ENCODE measurements at places on chromosomes 12 and 14.

GRCh38 chr14:76954394-76955190 lies 73.9 kb downstream of the IRF2BPL start:
- DNase-seq: no peak

- DNase-seq: no peak
Observed at GRCh38 chr12:67909091-67909531, 80.1 kb upstream of the IFNG-AS1 start.

DNA sequence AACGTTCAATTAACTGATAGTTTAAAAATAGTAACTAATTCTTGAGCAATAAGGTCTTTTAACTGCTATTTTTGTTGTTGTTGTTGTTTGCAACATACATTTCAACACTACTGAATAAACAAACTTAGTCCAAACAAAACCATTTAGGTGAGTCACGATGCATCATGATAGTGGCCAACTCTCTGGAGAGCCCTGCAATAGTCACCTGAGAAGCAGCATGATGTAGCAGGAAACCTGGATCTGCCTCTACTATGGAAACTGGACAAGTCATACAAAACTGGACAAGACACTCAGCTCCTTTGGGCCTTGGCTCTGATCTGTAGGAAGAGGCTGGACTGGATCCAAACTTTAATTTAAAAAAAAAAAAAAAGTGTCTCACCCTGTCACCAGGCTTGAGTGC lies 117.3 kb downstream of the MED13L start:
- no peak for DNase-seq

DNA sequence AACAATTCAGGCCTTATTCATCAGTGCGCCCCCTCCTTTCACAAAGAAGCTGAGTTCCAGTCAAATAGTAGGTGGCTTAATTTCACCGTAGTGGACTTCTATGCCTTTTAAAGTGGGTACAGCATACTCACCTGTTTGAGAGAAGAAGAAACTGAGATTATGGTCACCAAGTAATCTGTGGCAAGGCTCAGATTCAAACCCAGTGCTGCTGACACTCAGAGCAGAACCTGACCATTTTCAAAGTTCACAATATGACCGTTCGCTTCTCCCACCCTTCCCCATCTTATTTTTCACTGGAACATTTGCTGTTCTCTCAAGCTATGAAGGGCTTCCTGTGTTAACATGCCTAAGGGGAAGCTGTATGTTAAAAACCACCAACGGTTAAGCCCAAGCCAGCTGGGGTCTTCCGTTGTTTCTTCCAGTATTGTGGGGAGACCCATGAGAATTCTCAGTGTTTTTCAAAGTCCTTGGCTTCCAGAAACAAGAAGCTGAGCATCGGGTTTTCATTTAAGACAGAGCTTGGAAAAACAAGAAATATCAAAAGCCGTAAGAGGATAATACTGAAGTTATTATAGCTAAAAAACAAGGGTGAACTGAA lies 6.1 kb upstream of the PSMA6 start:
- no peak for DNase-seq

DNA sequence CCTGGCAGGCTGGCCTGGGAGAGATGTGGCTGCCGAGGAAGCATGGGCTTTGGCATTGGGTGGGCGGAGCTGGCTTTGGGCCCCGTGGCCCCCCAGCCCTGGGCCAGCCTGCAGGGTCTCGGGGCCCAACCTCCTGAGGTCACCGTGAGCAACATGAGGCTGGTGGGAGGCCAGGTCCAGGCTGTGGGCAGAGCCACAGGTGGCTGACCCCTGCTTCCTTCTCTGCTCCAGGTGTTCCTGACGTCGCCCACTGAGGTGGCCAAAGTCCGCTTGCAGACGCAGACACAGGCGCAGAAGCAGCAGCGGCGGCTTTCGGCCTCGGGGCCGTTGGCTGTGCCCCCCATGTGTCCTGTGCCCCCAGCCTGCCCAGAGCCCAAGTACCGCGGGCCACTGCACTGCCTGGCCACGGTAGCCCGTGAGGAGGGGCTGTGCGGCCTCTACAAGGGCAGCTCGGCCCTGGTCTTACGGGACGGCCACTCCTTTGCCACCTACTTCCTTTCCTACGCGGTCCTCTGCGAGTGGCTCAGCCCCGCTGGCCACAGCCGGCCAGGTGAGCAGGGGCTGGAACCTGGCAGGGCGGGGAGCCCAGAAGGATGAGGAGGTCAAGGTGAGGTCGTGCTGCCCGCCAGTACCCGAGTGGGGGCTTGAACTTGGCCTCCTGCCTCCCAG lies 5.5 kb downstream of the SLC25A47 start:
- DNase-seq: no peak

- DNase-seq: no peak
Observed at GRCh38 chr14:58769771-58770170, 132.0 kb downstream of the DACT1 start.

- DNase-seq: no peak
Observed at GRCh38 chr14:71686677-71687076, 245.6 kb upstream of the RGS6 start.

DNA sequence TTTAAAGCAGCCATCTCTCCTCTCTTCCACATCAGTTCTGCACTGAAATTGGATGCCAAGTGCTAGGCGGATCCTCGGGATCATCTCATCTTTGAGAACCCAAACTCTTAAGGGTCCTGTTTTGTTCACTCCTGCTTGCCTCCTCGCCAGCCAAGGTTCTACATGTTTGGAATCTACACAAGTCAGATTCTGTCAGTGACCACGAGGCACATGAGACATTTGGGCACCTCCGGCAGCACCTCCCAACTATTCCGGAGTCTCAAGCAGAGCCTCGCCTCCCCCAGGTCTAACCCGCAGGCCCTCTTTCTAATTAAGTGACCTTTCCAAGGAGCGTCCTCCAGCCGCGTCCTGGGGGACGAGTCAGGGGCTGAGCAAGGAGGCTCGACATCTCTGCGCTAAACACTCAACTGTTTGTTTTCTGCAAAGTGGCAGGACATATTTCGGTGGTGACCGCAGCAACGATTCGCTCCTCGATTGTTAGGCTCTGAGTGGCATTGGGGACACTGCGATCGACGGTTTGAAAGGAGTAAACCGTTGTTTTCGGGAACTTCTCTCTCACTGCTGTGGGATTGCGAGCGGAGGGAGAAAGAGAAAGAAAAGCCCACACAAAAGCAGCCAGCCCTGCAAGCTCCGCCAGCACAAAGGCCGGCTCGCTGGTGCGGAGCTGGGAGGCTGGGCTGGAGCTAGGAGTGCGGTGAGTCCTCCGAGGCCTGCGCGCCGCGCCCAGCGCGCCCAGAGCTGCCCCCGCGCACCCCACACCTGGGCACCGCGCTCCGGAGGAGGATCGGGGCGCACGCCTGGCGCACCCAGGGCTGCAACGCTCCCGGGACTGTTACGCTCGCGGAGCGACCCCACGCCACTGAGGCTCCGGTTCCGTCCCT lies 640 bp downstream of the ARMH4 start:
- no peak for DNase-seq

- no peak for DNase-seq
Observed at GRCh38 chr14:65192686-65193085, 90.4 kb upstream of the MAX start.

- DNase-seq: no peak
Observed at GRCh38 chr14:100749967-100750597, 23.4 kb downstream of the DLK1 start.

GRCh38 chr12:123043536-123044001 lies 63.1 kb downstream of the ARL6IP4 start:
- peak; percentile 18 for DNase-seq

- DNase-seq: no peak
Observed at GRCh38 chr14:93892505-93892839, 34.7 kb upstream of the FAM181A start.

GRCh38 chr14:68148276-68148675 lies 328.7 kb downstream of the RAD51B start:
- DNase-seq: no peak

- no peak for DNase-seq
Observed at GRCh38 chr12:56437430-56438176, 11.6 kb downstream of the TIMELESS start.

- DNase-seq: no peak
Observed at GRCh38 chr12:6435961-6436715, 8.6 kb upstream of the CD27 start.

DNA sequence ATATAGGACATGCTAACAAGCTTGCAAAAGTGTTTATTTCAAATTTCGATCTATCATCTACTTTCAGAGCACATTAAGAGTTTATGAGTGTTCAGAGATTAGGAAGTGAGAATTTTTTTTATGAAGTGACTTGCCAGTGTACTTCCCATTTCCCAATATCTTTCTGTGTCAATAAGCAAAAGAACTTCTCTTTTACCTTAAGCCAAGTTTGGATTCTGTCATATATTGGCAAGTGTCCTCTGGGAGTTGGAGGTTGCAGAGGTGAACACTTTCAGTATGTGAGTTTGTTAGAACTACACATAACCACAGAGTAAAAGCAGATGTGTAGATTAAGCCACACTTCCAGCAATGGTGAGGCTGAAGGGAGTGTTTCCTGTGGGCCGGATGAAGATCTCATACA lies 16.6 kb upstream of the KLRF1 start:
- DNase-seq: no peak

- DNase-seq: no peak
Observed at GRCh38 chr12:94831081-94831751, 172.3 kb downstream of the NDUFA12 start.

DNA sequence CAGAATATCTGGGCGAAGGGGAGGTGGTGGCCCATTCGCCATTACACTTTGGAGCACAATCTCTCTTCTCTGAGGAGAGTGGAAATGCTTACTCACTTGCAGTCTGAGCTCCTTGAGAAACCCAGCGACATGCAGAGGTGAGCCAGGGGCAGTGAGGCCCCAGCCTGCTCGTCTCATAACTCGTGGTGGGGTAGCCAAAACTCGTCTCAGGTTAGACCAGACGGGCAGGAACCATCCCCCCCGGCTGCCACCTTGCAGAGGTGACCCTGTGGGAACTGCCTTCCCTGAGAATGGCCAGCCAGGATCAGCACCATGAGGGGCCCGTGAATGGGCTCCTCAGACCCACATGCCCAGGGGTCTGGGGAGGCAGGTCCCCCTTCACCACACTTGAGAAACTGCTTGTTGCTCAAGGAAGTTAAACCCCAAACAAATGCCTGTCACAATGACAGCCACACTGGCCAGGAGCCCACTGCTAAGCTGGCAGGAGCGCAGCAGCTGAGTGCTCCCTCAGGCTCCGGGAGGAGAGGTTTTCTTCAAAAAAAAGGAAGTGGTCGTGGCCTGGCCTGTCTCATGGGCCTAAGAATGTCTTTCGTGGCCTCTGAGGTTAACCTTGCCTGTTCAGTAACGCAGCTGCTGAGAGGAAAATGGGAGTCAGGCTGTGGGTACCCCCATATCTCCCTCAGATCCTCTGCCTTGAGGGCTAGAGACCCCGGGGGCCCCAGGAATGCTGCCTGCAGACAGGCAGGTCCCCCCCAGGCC lies 9.2 kb upstream of the ALDH2 start:
- no peak for DNase-seq

DNA sequence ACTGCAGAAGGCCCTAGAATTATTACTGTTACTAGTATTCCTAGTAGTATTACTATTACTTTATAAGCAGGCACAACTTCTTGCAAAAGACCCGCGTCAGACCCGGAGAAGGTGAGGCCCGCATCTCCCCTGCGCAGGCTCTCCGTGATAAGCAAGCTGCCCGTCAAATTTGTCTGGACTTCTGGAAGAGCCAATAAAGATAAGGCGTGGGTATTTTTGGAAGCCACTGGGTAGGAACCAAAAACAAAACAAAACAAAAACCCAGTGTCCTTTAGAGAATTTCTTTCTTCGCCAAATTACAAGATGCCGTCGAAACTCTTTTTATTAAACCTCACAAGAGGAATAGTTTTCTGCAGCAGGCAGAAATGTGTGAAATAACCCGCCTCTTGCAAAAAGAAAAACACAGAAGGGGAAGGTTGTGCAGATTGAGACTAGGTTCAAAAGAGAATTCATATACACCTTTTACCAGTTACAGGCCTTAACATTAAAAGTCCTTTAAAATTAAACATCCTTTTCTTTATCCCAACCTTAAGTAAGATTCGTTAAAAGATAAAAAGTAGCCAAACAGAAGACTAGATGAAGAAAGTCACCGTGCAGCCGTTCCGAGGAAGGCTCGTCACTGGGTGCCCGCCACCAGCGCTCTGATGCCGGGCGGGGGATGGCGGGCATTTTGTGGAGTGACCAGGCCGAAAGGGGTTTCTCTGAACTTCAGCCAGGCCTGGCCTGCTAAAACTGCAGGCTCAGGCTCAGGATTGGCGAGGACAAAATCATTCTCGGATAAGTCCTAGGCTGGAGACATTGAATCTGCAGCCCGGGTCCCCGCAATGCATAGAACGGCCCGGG lies 1.6 kb downstream of the TBX5 start:
- no peak for DNase-seq

- DNase-seq: no peak
Observed at GRCh38 chr14:64721391-64721791, 17.2 kb downstream of the PLEKHG3 start.

- DNase-seq: no peak
Observed at GRCh38 chr12:2845280-2845679, 10.4 kb upstream of the NRIP2 start.

GRCh38 chr12:124797321-124797720 lies 66.3 kb downstream of the SCARB1 start:
- no peak for DNase-seq

GRCh38 chr12:100579844-100580243 lies 6.4 kb downstream of the GAS2L3 start:
- DNase-seq: no peak

- no peak for DNase-seq
Observed at GRCh38 chr12:34396861-34397590, 374.7 kb downstream of the ALG10 start.

- DNase-seq: no peak
Observed at GRCh38 chr14:47270715-47271114, 404.7 kb downstream of the MDGA2 start.

DNA sequence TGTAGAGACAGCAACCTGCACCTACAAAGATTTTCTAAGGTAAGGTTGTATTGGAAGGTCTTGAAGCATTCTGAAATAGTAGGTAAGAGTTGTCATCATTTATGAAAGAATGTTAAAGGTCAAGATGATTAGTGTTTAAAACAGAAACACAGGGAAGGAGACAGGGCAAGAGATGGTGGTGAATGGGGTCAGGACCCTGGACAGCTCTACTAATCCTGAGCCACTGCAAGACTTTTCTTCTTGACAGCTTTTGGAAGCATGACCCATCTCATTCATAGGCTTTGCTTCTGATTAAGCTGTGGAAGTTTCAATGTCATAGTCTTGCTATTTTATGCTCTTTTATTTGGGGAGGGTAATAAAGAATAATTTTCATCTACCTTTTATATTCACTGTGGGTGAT lies 75.5 kb upstream of the CAND1 start:
- no peak for DNase-seq

GRCh38 chr12:44775901-44776300 lies 100.2 kb downstream of the NELL2 start:
- no peak for DNase-seq

GRCh38 chr12:121390856-121391255 lies 9.1 kb upstream of the RNF34 start:
- no peak for DNase-seq

GRCh38 chr12:32809846-32810245 lies 54.1 kb upstream of the YARS2 start:
- no peak for DNase-seq

Data from stimulated activated CD4-positive, alpha-beta T cell treated with anti-CD3 and anti-CD28 coated beads, Interleukin-1b, Interleukin-23, amount 100 ng/mL, for 1 hour (primary cell).